ENCODE measurements at places on chromosomes 5 and 9.

DNA sequence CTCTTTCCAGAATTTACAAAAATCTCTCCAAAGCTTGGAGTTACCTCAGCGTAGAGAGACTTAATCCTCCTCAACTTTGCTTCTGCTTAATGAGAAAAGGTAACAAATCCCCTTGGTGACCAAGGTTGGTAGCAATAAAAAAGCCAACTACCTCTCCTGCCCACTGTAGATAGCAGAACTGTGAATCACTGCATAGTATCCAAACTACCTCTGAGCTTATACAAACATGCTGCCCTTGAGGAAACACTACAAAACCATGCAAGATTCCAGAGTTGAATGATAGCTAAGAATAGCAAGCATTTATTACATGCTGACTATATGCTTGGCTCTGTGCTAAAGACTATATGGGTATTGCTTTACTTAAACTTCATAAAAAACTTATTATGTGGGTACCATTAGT lies 2.8 kb upstream of the ADAMTS12 start:
- DNase-seq: no peak

DNA sequence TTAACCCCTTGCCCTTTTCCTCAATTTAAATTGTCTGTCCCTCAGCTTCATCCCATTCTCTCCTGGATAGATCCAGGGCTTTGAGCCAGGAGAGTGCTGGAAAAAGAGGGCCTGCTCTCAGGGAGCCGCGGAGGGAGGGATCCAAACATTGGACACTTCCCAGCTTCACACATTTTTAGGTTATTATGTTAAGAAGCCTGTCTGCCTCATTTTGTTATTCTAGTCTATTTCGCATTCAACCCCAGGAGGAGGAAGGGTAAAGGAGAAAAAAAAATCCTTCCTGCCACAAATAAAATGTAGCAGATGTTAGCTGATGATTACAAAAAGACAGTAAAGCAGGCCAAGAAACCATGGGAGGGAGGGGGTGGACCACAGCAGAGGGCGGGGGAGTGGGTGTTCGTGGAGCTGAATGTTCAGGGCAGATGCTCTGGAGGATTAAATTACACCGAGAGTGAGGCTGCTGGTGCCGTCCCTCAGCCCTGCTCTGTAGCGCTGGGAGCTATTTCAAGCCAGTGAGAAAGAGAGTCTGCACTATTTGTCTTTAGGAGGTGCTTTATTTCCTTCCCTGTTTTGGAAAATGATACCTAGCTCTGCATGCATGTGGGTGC lies 60.6 kb upstream of the ZFR start:
- DNase-seq: peak; percentile 73

- no peak for DNase-seq
Observed at GRCh38 chr5:176887252-176887849, 11.8 kb downstream of the HK3 start.

- no peak for DNase-seq
Observed at GRCh38 chr5:126471875-126472537, 48.8 kb downstream of the GRAMD2B start.

- no peak for DNase-seq
Observed at GRCh38 chr5:128335339-128335738, 202.7 kb downstream of the FBN2 start.

- no peak for DNase-seq
Observed at GRCh38 chr5:35319333-35320002, 89.2 kb upstream of the PRLR start.

GRCh38 chr5:147481376-147481775 lies 28.5 kb downstream of the DPYSL3 start:
- DNase-seq: no peak

DNA sequence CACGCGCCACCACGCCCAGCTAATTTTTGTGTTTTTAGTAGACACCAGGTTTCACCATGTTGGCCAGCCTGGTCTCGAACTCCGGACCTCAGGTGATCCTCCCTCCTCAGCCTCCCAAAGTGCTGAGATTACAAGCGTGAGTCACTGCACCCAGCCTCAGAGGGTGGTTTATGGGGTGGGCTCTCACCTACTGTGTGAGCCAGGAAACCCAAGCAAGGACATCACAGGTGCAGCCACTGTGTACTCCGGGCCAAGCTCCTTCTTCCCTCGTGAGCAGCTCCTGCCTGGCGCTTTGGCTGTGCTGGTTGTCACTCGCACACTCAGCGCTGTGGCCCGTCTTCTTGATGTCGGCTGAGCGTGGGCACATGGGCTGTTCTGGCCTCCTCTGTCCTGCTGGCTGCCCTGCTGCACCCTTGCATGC lies 70.1 kb downstream of the WNK2 start:
- no peak for DNase-seq

- peak; percentile 15 for DNase-seq
Observed at GRCh38 chr5:73640861-73641320, 14.9 kb downstream of the ARHGEF28 start.

- DNase-seq: no peak
Observed at GRCh38 chr9:8282535-8282934, 483.0 kb upstream of the DMAC1 start.

DNA sequence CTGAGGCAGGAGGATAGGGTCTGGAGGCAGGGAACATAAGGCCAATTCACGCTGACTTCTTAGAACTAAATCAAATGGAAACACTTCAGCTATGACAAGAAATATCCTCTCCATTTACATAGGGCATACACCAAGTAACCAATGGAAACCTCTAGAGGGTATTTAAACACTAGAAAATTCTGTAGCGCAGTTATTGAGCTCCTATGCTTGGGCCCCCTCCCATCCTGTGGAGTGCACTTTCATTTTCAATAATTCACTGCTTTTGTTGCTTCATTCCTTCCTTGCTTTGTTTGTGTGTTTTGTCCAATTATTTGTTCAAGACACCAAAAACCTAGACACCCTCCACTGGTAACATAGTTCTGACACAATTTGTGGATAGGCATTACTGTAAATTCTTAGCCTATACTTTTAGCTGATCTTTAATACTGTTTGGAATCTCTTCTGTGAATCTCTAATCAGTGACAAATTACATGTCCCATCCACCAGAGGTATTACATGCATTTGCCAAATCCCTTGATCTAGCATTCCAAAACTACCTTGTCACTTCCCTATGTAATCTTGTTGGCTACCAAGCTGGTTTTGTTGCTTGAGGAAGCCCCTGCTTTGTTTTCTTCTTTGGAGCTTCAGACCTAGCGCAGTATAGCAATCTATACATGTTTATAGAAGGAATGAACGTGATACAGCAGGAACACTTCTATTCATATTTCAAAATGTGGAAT lies 61.6 kb downstream of the ST8SIA4 start:
- DNase-seq: no peak

DNA sequence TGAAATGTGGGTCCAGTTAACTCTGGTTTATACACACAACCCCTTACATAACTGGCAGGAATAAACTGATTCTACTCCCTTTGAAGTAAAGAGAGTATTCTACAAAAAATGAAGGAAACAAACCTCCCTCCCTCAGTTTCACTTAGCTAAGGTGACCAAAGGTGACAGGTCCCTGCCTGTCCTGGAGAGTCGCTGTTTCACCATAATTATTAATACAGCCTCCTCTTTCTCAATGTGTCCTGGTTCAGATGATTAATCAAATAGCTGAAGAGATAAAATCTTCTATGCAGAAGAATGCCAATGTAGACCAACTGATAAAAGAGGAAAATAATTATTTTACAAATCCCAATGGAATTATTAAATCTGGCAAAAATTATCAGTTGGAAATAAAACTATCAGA lies 163.7 kb upstream of the GNA14 start:
- no peak for DNase-seq

GRCh38 chr5:33166948-33167347 lies 273.8 kb upstream of the TARS1 start:
- DNase-seq: no peak

- no peak for DNase-seq
Observed at GRCh38 chr5:14445576-14446290, 135.9 kb upstream of the OTULINL start.

DNA sequence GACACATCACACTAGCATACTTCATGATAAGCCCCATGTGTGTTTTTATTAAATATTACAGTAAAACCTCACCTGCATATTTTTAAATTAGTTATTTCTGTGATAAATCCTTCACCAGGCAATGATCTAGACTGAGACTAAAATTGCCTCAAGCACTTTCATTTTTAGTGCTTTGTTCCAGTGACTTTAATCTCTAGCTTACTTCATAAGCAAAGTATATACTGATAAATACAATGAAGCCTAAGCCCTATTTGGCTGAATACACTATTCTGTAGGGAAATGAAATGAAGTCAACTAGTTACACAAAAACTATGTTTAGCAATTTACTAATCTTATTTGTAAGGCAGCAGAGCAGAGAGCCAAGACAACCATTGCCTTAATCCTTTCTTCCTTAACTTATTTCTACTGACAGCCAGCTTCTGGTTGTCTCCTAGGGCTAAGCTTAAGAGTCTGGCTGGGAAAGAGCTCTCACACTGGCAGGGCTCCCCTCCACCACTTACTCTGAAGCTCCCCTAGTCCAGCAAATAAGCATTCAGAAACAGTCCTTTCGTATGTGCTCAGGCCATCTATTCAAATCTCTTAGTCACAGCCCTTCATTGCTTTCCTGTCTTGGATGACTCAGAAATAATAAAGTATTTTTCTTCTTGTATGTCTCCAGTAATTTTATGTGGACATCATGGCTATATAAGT lies 31.4 kb upstream of the MTAP start:
- DNase-seq: no peak

DNA sequence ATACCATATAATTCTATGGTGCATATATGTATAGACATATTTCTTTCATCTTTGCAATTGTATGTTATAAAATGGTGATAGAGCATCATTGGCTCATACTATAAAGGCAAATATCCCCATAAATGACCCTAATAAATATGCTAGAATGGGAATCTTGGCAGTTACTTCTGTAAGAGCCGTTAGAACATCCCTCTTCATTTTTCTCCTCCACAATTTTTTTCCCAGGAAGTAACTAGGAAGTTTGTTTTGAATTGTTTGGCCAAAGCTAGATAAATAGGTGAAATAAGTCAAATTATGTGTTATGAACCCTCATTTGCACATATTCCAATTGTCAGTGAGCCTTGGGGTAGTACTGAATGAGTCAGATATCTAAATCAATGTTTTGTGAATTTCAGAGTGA lies 209.9 kb downstream of the ADAMTSL1 start:
- DNase-seq: no peak

DNA sequence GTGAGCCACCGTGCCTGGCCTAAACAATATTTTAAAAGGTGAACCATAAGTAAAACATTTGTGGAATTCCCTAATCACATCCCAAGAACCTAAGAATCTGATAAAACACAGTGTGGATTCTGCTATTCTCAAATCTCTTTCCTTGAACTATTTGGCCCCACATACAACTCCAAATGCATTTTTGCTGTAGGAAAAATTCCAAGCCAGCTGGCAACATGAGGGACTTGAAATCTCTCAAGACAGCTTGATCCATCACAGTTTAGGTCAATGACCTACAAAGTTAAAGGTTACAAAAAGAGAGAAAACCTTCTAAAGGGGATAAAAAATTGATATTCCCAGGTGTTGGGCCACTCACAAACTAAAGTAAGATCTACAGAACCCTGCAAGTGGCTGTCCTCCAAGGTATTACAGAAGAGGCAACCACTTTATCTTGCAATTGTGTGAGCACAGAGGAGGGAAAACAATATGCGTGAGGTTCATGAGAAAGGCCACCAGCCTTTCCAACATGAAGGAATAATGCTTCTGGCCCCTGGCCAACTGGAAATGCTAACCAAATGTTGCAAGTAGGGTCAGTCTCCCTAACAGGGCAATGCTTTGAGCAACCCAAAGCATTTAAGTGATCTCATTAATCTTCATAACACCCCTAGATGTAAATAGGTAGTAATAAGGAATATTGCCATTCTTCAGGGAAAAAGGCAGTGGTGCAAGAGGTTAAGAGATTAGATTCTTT lies 221.4 kb downstream of the SEMA5A start:
- no peak for DNase-seq

- no peak for DNase-seq
Observed at GRCh38 chr9:110599468-110599867, 19.9 kb upstream of the SVEP1 start.

- DNase-seq: no peak
Observed at GRCh38 chr5:7755958-7756357, 95.0 kb downstream of the CFAP90 start.

DNA sequence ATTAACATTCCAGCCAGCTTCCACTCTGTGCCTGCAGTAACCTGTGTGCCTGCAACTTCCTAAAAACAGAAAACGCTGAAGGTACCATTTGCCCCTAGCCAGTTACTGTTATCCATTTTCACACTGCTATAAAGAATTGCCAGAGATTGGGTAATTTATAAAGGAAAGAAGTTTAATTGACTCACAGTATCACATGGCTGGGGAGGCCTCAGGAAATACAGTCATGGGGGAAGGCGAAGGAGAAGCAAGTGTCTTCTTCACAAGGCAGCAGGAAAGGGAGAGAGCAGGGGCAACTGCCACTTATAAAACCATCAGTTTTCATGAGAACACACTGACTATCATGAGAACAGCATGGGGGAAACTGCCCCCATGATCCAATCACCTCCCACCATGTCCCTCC lies 31.2 kb downstream of the PTCD2 start:
- DNase-seq: no peak

DNA sequence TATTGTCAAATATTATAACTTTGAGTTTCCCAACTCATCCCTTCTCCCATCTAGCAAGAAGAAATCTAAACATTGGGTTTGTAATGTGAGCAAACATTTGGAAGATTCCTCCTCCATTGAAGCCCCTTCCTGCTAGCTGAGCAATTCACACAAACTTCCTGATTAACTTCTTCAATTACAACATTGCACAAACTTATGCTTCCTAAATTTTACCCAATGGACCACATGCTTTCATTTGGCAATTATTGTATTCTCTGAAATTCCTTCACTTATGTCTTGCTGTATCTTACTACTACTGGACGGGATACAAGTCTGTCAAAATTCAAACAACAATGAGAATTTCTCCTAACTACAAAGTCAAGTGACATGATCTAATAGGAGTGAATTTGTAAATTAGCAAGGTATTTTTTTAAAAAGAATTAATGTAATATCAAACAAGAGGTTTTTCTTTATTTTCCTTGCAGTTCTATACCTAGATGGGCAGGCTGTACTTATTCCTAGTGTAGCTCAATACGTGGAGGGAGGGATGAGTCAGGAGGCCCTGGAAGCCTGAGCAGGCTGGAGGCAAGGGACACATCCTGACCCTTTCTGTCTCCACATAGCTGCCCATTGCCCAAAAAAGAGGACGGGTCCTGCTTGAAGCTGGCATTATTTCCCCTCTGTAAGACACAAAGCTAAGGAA lies 11.8 kb upstream of the IFNW1 start:
- no peak for DNase-seq

DNA sequence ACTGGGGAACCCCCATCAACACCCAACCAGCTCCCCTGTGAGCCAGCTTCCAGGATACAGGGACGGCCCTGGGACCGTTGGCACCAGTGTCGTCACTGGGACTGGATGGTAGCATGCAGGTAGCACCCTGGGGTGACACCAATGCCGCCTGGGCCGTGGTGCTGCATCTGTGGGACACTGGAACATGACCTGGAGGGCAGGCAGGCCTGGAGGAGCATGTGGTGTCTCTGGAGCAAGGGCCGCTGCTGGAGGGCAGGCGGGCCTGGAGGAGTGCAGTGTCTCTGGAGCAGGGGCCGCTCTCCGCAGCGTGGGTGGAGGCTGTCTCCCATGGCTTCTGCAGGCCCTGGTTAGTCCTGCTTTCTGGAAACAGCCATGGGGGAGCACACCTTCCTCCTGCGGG lies 13.1 kb downstream of the LPCAT1 start:
- DNase-seq: no peak

GRCh38 chr9:68669218-68669617 lies 35.8 kb upstream of the PIP5K1B start:
- DNase-seq: no peak

GRCh38 chr9:75170898-75171360 lies 82.6 kb downstream of the OSTF1 start:
- no peak for DNase-seq

- peak; percentile 51 for DNase-seq
Observed at GRCh38 chr5:1004461-1005248, 3.9 kb upstream of the NKD2 start.
